ENCODE measurements at places on chromosomes 12 and 14.

- peak; percentile 22 for DNase-seq
Observed at GRCh38 chr14:104723651-104724406, at the start of gene ADSS1. TSS of gene ADSS1 (plus strand) at chr14:104724229. CDS start at chr14:104724271, 42 bp downstream.

- DNase-seq = no peak
Observed at GRCh38 chr12:101940400-101940950, 63.1 kb downstream of the DRAM1 start.

DNA sequence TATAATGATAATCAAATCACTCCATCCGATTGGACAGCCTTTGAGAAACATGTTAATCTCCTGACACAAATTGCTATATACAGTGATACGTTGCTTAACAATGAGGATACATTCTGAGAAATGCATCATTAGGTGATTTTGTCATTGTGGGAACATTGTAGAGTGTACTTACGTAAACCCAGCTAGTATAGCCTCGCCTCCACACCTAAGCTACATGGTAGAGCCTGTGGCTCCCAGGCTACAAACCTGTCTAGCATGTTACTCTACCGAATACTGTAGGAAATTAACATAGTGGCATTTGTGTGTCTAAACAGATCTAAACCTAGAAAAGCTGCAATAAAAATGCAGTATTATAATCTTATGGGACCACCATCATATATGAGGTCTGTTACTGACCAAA lies 128.6 kb upstream of the PWP1 start:
- no peak for DNase-seq

DNA sequence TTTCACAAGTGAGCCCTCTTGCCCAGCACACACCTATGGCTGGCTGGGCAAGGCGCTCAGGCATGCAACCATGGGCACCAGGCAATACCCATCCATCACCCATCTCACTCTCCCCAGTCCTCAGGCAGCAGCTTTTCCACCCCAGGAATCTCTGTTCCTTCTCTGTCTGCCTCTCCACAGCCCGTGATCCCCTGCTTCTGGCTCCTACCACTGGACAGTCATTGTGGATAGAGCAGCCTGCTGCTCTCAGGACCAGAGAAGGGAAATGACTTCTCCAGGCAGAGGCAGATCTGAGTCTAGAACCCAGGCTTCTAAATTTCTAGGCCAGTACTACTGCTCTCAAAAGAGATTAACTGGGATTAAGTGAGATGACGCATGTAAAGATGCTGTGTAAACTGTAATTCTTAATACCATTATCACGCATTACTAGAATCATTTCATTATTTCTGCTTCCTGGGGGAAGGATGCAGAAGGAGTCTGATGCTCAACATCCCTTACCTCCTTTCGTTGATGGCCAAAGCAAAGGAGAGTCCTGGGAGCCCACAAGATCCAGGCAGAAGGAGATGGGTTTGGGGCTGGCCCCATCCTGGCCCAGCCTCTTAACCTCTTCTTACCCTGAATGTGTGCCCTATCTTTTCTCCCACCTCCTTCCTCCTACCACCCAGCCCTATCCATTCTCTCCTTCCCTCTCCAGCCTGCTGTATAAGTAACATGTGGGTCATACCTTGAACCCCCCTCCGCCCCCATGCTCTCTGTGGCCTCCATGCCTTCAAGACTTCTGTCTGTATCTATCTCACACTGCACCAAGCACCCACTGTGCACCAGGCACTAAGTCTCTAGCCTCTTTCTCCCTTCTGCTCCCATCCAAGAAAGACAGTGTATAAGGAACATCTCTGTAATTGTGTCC lies 4.8 kb upstream of the AQP5 start:
- DNase-seq = no peak

GRCh38 chr12:78790148-78790547 lies 74.4 kb upstream of the SYT1 start:
- DNase-seq = no peak

GRCh38 chr12:109998241-109998903 lies 858 bp upstream of the ANKRD13A start:
- DNase-seq = no peak

DNA sequence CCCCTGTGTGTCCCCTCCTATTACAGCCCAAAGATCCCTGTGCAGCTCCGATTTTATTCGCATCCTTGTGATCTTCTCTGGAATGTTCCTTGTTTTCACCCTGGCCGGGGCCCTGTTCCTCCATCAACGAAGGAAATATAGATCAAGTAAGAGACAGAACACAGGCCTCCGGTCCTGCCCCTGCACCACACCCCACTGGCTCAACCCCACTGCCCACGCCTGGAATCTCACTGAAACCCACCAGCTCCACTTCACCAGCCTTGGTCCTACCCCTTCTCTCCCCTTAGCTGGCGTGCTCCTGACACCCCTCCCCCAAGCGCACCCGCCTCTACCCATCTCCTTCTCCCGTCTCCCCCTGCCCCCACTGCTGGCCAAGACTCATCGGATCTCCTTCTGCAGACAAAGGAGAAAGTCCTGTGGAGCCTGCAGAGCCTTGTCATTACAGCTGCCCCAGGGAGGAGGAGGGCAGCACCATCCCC lies 934 bp upstream of the TAPBPL start:
- no peak for DNase-seq

DNA sequence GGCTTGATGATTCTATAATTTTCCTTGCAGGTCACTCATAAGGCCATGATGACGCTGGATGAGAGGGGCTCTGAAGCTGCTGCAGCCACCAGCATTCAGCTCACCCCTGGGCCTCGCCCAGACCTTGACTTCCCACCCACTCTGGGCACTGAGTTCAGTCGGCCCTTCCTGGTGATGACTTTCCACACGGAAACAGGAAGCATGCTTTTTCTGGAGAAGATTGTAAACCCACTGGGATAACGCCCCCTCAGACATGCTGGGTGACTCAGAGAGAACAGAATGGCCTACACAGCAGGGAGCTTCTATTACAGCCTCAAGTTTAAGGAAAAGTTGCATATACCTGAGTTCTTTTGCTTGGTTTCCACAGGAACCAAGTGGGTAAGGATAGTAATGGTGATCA lies 34.3 kb downstream of the SERPINA3 start:
- no peak for DNase-seq

GRCh38 chr14:104349950-104350349 lies 211.6 kb downstream of the KIF26A start:
- DNase-seq = no peak

- DNase-seq = no peak
Observed at GRCh38 chr12:106296179-106296877, 6.2 kb upstream of the TCP11L2 start.

GRCh38 chr12:13816394-13816793 lies 165.0 kb downstream of the GRIN2B start:
- no peak for DNase-seq

DNA sequence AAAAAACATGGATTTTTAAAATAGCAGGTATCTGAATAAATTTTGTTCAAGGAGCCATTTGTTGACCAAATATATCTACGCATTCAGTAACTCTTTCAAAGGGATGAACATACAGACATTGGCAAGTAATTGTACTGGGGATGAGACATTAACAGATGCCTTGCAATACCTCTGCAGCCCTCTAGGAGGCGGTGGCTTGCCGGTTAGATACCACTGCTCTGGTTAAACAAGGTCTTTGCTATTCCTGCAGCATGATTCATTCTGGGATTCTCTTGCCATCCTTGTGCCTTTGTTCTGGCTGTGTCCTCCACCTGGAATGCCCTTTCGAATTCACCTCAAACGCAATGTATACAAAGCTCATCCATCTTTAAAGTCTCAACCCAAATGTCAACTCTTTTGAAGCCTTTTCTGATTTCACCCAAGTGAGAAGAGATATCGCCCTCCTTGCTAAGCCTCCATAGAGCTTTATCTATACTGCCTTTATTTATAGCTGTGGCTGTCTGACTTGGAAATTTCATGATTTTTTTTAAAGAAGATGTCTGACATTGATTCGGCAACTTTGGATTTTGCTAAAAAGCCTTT lies 131.0 kb upstream of the SRRM4 start:
- DNase-seq = no peak

DNA sequence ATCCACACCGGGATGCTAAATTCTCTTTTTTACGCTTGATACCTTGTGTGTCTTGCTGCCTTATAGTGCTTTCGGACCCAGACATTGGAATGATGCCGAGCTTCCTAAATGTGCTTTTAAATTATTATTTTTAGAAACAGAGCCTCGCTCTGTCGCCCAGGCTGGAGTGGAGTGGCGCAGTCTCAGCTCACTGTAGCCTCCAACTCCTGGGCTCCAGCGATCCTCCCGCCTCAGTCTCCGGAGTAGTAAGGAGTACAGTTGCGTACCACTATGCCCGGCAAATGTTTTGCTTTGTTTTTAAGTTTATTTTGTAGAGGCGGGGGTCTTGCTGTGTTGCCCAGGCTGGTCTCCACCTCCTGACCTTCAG lies 489 bp upstream of the EML5 start:
- no peak for DNase-seq

GRCh38 chr14:70357557-70357956 lies 1.9 kb downstream of the COX16 start:
- DNase-seq = no peak

DNA sequence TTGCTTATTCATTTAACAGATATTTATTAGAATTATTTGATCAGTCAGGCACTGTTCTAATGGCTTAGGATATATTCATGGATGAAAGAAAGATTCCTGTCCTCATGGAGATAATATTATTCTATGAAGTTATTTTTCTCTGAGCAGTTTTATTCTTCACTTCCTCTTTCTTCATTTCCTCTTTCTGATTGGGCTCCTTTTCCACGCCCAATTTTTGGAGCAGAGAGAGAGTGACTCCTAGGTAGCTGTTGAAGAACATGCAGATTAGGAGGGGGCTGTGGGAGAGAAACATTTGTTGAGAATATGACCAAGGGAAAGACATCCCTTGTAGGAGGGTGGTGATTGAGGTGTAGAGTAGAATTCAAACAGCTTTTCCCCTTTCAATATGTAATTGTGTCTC lies 6.0 kb upstream of the YARS2 start:
- no peak for DNase-seq

Data from stimulated activated CD4-positive, alpha-beta T cell treated with anti-CD3 and anti-CD28 coated beads, TNF-alpha, amount 100 ng/mL, for 4 hours (primary cell).